ENCODE measurements at places on chromosomes 11 and 22. TPM values are rescaled to one million over a fixed set of nuclear protein-coding genes. Genes with fewer than 3 reads are reported as not detected.

SLC22A25 gene
- total RNA-seq: not detected

C22orf15 gene
- not detected for total RNA-seq

FIBIN gene
- not detected for total RNA-seq

OR6A2 gene
- 0.07 TPM for total RNA-seq

RASL10A gene
- total RNA-seq: 0.07 TPM

PRRG4 gene
- 0.69 TPM for total RNA-seq

SLC15A3 gene
- 35.7 TPM for total RNA-seq

CBX6 gene
- 39.9 TPM for total RNA-seq

OVCH2 gene
- not detected for total RNA-seq

MAPK8IP2 gene
- 0.07 TPM for total RNA-seq

MRGPRX2 gene
- total RNA-seq: not detected

OR6T1 gene
- total RNA-seq: not detected

IL17RA gene
- total RNA-seq: 11.9 TPM

PKNOX2 gene
- not detected for total RNA-seq

NAALAD2 gene
- 0.20 TPM for total RNA-seq

TENM4 gene
- not detected for total RNA-seq

CARD18 gene
- total RNA-seq: not detected

C11orf42 gene
- not detected for total RNA-seq

L3MBTL2 gene
- total RNA-seq: 29.1 TPM

LUZP2 gene
- not detected for total RNA-seq

UPK3A gene
- total RNA-seq: not detected

OR2AG2 gene
- total RNA-seq: not detected

BMAL1 gene
- total RNA-seq: 11.1 TPM

OR8J3 gene
- total RNA-seq: not detected

SIDT2 gene
- total RNA-seq: 11.0 TPM

APLNR gene
- not detected for total RNA-seq

CDC42EP1 gene
- 79.8 TPM for total RNA-seq

BATF2 gene
- total RNA-seq: 4.4 TPM

ADAMTS8 gene
- not detected for total RNA-seq

OR10A2 gene
- not detected for total RNA-seq

All from mammary microvascular endothelial cell (primary cell).